ENCODE measurements at places on chromosomes 2 and 18.
A peak's percentile ranks its signal among the peaks of the same experiment; 100 is the strongest.

DNA sequence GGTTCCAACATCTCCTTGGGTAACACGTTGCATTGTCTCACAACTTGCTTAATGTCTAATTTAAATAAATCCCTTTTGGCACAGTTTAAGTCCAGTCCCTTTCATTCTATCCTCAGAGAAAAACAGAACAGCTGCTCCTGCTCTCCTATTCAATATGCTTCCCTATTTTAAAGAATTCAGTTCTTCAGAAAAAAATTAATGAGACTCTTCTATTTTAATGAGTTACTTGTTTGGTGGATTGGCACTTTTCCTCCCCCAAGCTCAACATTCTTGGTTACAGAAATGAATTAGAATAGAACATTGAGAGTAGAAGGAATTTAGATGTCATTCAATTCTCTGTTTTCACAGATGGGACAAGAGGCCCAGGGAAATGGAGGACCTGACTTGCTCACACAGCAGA lies 116.9 kb upstream of the ATP8B1 start:
- DNase-seq, result no peak

GRCh38 chr2:132897111-132897510 lies 227.1 kb upstream of the LYPD1 start:
- no peak for DNase-seq

DNA sequence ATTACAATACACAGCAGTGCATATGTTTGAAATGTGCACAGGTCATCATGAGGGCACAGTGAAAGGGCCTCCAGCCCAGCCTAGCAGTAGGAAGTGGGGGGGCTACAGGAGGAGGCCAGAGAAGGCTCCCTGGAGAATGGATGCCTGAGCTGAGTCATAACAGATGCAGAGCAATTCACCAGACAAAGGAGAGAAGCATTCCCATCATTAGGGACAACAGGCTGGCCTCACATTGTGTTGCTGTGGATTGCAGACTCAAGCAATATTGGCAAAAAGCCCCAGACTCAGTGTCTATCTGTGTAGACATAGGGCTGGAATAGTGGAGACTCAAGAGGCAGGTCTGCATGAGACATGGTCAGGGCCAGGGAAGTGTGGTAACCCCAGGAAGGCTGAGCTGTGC lies 329.9 kb downstream of the DLGAP1 start:
- DNase-seq, result peak; percentile 40

DNA sequence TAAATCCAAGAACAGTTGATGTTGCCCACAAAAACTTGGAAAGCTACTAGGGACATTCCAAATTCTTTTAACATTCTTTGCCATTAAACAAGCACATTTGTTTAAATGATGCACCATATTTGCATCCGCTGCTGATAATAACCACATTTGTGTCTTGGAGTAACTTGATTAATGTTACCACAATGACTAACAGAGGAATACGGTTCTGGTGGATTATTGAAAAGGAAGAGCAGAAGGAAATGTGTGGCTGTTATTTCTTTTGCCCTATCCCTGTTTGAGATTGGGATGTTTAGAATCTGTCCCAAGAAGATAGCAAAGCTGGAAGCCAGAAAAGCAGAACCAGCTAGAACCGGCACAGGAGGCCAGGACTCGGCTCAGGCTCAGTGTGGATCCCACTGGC lies 39.2 kb upstream of the RASGRP3 start:
- no peak for DNase-seq

DNA sequence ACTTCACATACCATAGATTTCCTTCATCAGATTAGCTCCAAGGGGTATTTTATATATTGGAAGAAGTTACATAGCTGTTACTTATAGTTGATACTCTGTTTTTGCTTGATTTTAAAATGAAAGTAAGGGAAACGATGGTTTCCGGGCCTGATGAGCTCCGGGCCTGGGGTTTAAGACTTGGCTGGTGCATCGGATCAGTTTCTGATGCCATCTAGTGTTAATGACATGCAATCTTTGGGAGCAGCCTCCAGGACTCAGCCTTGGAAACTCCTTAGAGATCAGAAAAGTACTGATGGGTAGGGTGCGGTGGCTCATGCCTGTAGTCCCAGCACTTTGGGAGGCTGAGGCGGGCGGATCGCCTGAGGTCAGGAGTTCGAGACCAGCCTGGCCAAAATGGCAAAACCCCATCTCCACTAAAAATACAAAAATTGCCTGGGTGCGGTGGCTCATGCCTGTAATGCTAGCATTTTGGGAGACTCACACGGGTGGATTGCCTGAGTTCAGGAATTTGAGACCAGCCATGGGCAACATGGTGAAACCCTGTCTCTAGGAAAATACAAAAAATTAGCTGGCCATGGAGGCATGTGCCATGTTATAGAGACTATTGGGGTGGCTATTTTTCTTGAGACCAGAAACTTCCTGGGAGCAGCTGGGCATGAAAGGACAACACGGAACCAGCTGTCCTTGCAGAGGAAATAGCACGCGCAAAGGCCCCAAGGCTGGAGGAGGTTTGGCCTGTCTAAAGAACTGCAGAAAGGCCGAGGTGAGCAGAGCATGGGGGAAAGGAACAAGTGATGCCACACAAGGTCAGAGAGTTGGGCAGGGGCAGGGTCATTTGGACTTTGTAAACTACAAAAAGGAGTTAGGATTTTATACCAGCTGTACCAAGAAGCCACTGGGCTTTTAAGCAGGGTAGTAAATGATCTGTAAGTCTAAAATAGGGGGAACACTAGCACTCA lies 46.9 kb upstream of the CNOT11 start:
- peak; percentile 70 for DNase-seq

- DNase-seq, result no peak
These were observed 305.0 kb upstream of the EPAS1 start for GRCh38 chr2:45992021-45992740.

DNA sequence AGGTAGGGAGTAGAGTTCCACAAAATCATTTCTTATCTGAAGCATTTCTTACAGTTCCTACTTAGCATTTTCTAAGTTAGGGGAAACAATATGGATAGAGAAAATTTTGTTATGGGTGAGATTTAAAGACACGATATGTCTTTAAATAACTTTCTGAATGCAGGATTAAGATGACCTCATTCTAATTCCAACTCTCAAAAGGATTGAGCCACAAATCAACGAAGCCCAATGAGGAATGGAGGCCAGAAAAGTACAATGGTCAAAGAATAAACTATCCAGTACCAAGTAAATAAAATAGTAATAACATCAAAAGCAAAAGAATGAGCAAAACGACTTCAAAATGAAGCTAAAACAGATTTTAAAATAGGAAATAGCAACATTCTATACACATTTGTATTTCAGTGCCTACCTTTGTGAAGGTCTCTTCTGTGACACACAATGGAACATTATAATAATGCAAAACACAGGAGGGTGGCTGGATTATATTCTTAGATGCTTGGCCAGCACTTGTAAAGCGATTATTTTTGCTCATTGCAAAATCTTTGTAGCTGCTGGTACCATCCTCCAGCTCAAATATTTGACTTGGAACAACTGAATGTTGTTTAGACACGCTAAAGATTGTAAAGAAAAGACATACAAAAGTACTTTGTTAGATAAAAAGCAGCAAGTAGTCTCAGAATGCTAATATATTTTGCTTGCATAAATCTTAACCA lies 33.8 kb downstream of the HNRNPLL start:
- DNase-seq, result no peak

DNA sequence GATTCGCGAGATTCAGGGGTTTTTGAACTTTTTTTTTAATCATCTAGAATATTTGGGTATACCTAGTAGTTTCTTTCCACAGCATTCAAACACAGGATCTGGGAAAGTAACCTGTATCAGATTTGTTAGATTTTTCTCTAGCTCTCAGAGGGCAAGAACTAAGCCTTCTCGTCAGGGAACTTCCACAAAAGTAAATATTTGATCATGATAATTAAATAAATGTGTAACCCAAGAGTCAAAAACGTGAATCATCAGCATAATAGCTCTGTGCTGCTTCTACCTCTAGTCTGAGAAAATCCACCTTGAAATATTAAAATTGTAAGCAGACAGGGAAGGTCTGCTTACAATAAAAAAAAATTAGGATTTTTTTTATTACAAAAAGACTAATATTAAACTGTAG lies 225.7 kb upstream of the SPOPL start:
- no peak for DNase-seq

DNA sequence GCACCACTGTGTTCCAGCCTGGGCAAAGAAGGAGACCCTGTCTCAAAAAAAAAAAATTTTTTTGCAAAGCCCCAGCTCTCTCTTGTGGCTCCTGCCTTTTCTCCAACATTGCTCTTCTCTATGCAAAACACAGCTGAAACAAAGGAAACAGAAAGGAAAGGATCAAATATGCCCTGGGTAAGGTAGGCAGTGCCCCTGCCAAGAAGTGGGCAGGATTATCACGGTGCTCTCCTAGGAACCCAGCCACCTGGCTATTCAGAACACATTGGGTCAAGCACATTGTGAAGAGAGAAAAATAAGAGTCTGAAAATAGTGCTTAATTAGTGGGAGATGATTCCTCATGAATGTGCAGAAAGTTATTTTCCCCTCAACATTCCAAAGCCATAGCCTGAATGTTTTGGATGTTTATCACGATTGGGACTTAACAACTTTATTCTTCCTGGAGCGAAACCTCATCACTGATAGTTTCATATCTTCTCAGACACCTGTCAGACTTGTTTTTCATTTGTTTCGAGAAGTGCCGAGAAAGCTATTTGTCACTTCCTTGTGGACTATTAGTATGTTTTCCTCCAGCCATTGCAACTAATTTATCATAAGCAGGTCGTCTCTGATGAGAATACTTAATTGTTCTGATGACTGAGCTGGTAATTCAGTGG lies 42.7 kb upstream of the RPL31 start:
- no peak for DNase-seq

DNA sequence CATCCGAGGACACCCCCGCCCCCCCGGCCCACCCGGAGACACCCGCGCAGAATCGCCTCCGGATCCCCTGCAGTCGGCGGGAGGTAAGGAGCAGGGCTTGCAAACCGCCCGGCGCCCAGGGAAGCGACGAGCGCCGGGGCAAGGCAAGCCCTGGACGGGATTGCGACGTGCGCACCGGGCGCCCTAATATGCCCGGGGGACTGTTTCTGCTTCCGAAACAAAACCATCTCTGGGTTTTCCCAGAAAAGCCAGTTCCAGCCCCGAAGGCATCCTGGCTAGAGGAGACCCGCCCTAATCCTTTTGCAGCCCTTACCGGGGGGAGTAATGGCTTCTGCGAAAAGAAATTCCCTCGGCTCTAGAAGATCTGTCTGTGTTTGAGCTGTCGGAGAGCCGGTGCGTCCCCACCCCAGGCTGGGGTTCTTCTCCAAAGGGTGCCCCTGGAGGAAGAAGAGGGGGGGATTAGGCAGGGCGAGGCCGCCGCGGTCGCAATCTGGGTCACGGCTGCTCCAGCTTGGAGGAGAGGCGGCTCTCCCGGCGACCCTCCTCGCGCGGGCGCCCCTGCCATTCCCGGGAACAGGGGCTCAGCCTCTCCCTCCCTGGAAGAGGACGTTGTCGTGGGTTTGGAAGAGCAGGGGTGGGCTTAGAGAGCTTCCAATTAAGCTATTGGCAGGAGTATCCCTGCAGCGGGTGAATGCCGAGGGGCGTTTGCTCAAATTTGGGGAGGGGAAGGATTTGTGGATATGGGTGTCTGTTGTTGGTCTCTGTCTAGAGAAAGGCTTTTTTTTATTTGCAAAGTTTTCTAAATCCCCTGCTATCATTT lies 521 bp downstream of the MYCN start:
- DNase-seq, result peak; percentile 76

DNA sequence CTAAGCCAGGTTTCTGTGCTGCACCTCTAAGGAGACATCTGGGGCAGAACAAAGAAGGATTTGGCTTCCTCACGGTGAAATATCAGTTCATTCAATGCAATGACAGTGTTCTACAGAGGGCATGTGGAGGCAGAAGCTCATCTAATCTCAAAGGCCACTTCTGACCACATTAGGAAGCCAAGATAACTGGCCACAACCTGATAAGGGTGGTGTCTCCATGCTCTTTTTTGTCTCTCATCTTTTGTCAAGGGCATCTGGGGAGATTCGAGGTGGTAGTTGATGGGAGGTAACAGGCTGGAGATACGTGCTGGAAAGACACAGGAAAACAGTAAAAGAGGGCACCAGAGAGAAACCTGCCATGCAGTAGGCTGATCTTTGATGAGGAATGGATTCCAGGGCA lies 303.9 kb downstream of the LRATD1 start:
- no peak for DNase-seq

DNA sequence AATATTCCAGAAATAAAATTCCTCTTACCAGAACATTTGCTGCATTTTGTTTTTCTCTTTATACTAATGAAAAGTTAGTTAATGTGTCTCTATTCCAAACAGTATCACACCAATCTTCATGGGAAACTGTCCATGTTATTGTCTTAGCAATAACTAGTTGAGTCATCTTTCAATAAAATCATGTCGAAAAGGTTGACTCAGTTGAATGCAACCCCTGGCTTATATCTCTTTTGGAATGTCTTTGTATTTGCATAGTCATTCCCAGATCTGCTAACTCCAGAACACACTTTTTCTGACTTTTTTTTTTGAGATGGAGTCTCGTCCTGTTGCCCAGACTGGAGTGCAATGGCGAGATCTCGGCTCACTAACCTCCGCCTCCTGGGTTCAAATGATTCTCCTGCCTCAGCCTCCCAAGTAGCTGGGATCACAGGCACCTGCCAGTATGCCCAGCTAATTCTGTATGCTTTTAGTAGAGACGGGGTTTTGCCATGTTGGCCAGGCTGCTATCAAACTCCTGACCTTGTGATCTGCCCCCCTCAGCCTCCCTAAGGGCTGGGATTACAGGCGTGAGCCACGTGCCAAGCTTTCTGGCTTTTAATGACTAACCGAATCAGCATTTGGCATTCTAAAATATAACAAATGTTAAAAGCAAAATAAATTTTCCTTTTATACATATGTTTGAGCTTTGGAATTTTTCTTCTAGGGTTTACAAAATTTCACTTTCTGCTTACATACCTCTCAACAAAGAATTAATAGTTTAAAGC lies 133.2 kb upstream of the GULP1 start:
- DNase-seq, result no peak

GRCh38 chr2:201208563-201209252 lies 25.8 kb downstream of the CASP10 start:
- DNase-seq, result no peak

DNA sequence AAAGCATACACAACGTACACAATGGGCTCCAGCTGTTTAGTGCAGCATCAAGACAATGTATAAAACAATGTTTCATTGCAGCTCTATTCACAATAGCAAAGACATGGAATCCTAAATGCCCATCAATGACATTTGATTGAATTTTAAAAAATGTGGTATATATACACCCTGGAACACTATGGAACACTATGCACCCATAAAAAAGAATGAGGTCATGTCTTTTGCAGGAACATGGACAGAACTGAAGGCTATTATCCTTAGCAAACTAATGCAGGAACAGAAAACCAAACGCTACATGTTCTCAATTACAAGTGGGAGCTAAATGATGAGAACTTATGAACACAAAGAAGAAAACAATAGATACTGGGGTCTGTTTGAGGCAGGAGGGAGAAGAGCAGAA lies 315.5 kb downstream of the AGPS start:
- no peak for DNase-seq

GRCh38 chr2:42847596-42848151 lies 55.3 kb upstream of the HAAO start:
- DNase-seq, result no peak

- DNase-seq, result peak; percentile 59
These were observed 405.0 kb downstream of the XIRP2 start for GRCh38 chr2:167293172-167293781.

Data from neural progenitor cell (in vitro differentiated cells).